Natural killer cell treated with Interleukin-12 subunit alpha and Interleukin-12 subunit beta and Interleukin-15 and Interleukin-18, amount 100 ng/mL, for 72 hours (primary cell): ENCODE measurements at places on chromosomes 2 and 18.

DNA sequence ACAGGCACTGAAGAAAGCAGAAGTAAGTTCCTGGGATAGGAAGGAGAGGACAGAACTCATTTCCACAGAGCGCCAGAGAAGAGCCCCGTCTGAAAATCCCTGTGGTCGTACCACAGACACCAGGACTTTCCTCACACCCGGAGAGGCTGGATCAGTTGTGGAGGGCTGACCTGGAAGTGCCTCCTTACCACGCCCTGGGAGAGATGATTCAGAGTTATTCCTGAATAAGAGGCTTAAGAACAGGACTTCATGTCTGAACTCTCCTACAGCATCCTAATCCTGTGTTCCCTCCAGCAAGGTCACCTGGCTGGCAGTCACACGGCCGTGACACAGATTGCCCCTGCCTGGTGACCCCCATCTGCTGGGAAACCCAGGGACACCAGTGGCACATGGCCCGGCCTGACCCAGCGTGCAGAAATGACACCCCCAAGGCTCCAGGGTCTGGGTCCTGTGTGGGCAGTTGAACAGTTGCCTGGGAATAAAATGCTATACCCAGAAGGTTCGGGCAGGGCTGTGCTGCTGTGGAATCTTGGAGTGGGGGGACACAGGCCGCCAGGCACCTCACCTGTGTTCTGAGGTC is 105.9 kb downstream of the PXDN start:
- H3K4me1 ChIP-seq, result no peaks in the 10 kb centered on the region
- H3K36me3 ChIP-seq, result no peaks in the 10 kb centered on the region
- no peaks in the 10 kb centered on the region for H3K27me3 ChIP-seq
- H3K27ac ChIP-seq, result no peak overlapping the region
- H3K4me3 ChIP-seq, result no peak overlapping the region

DNA sequence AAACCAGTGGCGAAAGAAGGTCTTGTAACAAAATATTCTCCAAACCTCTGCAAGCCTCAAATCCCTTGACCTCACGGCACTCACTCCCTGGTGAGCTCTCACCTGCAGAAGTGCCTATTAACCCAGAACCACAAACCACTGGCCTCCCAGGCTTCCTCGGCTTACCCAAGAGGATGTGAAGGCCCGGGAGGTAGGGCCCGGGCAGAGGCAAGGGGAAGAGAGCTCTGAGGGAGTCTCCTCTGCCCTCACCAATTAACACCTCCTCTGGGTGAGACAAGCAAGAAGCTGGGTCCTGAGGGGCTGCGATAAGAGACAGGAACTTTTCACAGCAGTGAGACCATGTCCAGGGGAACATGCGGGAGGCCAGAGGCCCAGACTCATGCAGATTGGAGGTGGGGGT is 53.7 kb downstream of the EMX1 start:
- H3K4me1 ChIP-seq, result no peaks in the 10 kb centered on the region
- no peak for DNase-seq
- no peaks in the 10 kb centered on the region for H3K27me3 ChIP-seq
- H3K36me3 ChIP-seq, result no peaks in the 10 kb centered on the region

- peaks cover 30% of the 10 kb centered on the region for H3K4me1 ChIP-seq
- H3K36me3 ChIP-seq, result peaks cover 5% of the 10 kb centered on the region
- no peak overlapping the region for H3K27ac ChIP-seq
- H3K27me3 ChIP-seq, result no peaks in the 10 kb centered on the region
- no peak for DNase-seq
Measured at GRCh38 chr2:110998311-110998710, 122.4 kb upstream of the BCL2L11 start.

DNA sequence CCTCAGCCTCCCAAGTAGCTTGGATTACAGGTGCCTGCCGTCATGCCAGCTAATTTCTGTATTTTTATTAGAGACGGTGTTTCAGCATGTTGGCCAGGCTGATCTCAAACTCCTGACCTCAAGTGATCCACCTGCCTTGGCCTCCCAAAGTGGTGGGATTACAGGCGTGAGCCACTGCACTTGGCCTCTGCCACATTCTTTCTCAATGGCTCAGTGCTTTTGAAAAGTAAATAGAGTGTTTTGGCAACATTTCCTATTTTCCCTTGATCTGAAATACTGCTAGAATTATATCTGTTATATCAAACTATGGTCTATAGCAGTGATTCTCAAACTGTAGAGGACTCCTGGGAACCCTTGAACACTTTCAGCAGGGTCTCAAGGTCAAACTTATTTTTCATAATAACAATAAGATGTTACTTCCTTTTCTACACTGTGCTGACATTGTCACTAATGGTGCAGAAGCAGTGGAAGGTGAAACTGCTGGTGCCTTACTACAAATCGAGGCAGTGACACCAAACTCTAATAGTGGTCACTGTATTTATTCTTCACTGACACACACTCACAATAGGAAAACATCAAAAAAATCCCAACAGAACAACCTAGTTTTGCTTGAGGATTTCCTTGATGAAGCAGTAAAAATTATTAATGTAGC is 10.6 kb downstream of the DAW1 start:
- no peaks in the 10 kb centered on the region for H3K36me3 ChIP-seq
- no peak overlapping the region for H3K27ac ChIP-seq
- H3K4me1 ChIP-seq, result no peaks in the 10 kb centered on the region
- H3K4me3 ChIP-seq, result no peak overlapping the region
- no peak for DNase-seq

DNA sequence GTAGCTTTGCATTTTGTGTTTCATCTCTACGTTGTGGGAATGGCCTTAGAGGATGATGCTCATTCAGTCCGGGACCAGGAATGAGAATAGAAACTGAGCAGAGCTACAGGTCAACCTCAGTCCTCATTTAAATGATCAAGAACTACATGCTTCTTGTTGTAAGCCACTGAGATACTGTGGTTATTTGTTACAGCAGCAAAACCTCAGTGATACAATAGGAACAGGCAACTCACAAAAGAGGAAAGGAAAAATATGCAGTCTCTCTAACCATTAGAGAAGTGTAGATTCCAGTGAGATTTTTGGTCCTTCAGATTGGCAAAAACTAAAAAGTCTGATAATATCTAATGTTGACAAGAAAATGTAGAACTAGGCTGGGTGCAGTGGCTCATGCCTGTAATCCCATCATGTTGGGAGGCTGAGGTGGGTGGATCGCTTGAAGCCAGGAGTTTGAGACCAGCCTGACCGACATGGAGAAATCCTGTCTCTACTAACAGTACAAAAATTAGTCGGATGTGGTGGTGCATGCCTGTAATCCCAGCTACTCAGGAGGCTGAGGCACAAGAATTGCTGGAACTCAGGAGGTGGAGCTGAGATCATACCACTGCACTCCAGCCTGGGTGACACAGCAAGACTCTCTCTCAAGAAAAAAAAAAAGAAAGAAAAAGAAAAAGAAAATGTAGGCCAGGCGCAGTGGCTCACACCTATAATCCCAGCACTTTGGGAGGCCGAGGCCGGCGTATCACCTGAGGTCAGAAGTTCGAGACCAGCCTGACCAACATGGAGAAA is 13.3 kb downstream of the CHCHD5 start:
- peaks cover 4% of the 10 kb centered on the region for H3K4me1 ChIP-seq
- no peak for DNase-seq
- H3K27me3 ChIP-seq, result no peaks in the 10 kb centered on the region
- H3K27ac ChIP-seq, result no peak overlapping the region

DNA sequence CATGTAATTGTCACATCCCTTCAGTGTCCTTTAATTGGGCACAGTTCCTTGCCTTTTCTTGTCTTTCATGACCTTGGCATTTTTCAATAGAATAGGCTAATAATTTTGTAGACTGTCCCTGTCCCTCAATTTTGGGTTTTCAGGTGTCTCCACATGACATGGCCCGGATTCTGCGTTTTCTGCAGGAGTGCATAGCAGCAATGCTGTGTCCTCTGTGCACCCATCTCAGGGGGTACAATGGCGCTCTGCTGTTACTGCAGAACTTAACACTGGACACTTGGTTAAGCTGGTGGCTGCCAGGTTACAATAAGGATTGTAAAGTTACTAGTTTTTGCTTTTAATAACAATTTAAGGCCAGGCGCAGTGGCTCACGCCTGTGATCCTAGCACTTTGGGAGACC is 51.3 kb downstream of the INPP5D start:
- no peaks in the 10 kb centered on the region for H3K36me3 ChIP-seq
- H3K27me3 ChIP-seq, result no peaks in the 10 kb centered on the region
- DNase-seq, result no peak
- peaks cover 67% of the 10 kb centered on the region for H3K4me1 ChIP-seq
- H3K27ac ChIP-seq, result peak overlapping the region; percentile 44
- H3K4me3 ChIP-seq, result no peak overlapping the region

GRCh38 chr18:30991397-30991796 is 51.1 kb downstream of the DSC3 start:
- H3K27me3 ChIP-seq, result no peaks in the 10 kb centered on the region
- no peak overlapping the region for H3K4me3 ChIP-seq
- DNase-seq, result no peak
- no peaks in the 10 kb centered on the region for H3K36me3 ChIP-seq

DNA sequence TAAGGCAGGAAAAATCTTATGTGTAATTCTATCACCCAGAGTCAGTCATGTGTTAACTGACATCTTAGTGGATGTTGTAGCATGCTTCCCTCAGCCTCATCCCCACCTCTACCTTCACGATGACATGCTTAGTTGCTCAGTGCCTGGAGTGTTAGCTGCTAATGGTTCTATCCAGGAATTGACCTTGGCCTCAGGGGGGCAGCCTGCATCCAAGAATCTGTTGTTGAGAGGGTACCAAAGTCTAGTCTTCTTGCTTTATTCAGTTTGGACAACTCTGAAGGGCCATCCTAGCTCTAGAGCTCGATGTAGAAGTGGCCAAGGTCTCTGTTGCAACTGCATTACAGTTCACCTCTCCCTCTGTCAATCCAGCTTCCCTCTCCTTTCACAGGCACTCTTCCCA is 61.2 kb downstream of the ACYP2 start:
- no peaks in the 10 kb centered on the region for H3K27me3 ChIP-seq
- H3K36me3 ChIP-seq, result no peaks in the 10 kb centered on the region
- H3K27ac ChIP-seq, result no peak overlapping the region

DNA sequence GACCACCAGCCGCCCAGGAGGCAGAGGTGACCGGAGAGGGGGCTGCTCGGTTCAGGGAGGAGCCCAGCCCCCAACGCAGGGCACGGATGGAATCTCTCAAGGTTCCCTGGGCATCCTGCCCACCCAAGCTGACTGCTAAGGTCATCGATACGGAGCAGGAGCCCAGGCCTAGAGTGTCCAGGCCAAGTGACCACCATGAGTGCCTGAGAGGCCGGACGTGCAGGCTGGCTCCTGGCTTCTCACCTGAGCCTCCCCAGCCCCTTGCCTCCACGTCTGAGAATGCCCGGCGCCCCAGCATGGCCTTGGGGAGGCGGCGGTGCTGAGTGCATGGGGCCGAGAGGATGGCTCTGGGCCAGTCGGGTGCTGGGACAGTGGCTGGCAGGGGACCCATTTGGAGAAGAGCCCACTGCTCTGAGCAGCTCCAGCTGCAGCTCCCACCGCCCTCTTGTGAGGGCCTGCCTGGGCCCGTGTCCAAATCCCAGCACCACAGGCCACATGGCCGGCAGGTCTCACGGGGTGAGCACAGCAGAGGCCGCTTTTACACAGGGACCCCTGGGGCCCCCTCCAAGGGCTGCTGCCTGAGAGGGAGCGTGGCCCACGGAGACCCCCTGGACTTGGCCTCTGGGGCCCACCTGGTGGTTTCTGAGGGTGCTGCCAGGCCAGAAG is 102.8 kb upstream of the CTDP1 start:
- DNase-seq, result peak; percentile 22
- H3K27me3 ChIP-seq, result no peaks in the 10 kb centered on the region
- no peak overlapping the region for H3K4me3 ChIP-seq
- H3K4me1 ChIP-seq, result no peaks in the 10 kb centered on the region

DNA sequence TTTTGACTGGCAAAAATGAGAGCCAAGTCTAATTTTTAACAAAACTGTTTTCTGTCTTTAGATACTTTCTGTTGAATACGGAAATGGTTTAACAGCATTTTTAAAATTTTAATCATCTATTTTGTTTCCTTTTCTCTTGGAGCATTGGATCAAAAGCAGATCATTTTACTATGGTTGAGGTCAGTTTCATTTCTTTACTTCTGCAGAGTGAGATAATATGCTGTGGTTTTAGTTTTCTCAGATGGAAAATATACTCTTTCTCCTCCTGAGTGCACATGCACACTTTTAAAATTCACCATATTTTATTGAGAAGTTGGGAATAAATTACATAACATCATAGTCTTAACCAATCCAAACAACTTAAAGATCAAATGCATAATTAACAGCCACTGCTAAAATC is 283.3 kb downstream of the SLC8A1 start:
- no peak overlapping the region for H3K27ac ChIP-seq
- no peaks in the 10 kb centered on the region for H3K36me3 ChIP-seq
- no peaks in the 10 kb centered on the region for H3K27me3 ChIP-seq
- H3K4me1 ChIP-seq, result no peaks in the 10 kb centered on the region
- DNase-seq, result no peak

- no peak for DNase-seq
- H3K4me3 ChIP-seq, result no peak overlapping the region
- H3K27me3 ChIP-seq, result no peaks in the 10 kb centered on the region
- no peak overlapping the region for H3K27ac ChIP-seq
- H3K4me1 ChIP-seq, result peaks cover 17% of the 10 kb centered on the region
Measured at GRCh38 chr2:231791107-231791506, 4.9 kb downstream of the COPS7B start.

- no peak overlapping the region for H3K27ac ChIP-seq
- peaks cover 22% of the 10 kb centered on the region for H3K36me3 ChIP-seq
- H3K4me3 ChIP-seq, result no peak overlapping the region
- H3K4me1 ChIP-seq, result peaks cover 4% of the 10 kb centered on the region
Measured at GRCh38 chr2:218780851-218781690, 876 bp upstream of the CYP27A1 start.

- H3K36me3 ChIP-seq, result peaks cover 13% of the 10 kb centered on the region
- no peaks in the 10 kb centered on the region for H3K27me3 ChIP-seq
- no peak for DNase-seq
- H3K27ac ChIP-seq, result no peak overlapping the region
- H3K4me3 ChIP-seq, result no peak overlapping the region
Measured at GRCh38 chr2:135637456-135638087, 104.1 kb upstream of the UBXN4 start.

GRCh38 chr2:134238371-134238770 is 15.5 kb upstream of the MGAT5 start:
- DNase-seq, result no peak
- H3K4me3 ChIP-seq, result no peak overlapping the region
- no peaks in the 10 kb centered on the region for H3K36me3 ChIP-seq

GRCh38 chr18:57051021-57051656 is 95.7 kb upstream of the BOD1L2 start:
- H3K4me1 ChIP-seq, result no peaks in the 10 kb centered on the region
- H3K36me3 ChIP-seq, result no peaks in the 10 kb centered on the region
- H3K4me3 ChIP-seq, result no peak overlapping the region
